Stimulated activated CD4-positive, alpha-beta T cell treated with anti-CD3 and anti-CD28 coated beads, Interleukin-1b, Interleukin-23, amount 100 ng/mL, for 24 hours (primary cell): ENCODE measurements at places on chromosomes 16 and 17.
A peak's percentile ranks its signal among the peaks of the same experiment; 100 is the strongest.

GRCh38 chr16:84610376-84610775 lies 7.5 kb downstream of the COTL1 start:
- DNase-seq: no peak

- DNase-seq: no peak
These were observed 5.0 kb upstream of the CACNG5 start for GRCh38 chr17:66829883-66830282.

- DNase-seq: no peak
These were observed 40.1 kb upstream of the ZFP90 start for GRCh38 chr16:68499006-68499405.

DNA sequence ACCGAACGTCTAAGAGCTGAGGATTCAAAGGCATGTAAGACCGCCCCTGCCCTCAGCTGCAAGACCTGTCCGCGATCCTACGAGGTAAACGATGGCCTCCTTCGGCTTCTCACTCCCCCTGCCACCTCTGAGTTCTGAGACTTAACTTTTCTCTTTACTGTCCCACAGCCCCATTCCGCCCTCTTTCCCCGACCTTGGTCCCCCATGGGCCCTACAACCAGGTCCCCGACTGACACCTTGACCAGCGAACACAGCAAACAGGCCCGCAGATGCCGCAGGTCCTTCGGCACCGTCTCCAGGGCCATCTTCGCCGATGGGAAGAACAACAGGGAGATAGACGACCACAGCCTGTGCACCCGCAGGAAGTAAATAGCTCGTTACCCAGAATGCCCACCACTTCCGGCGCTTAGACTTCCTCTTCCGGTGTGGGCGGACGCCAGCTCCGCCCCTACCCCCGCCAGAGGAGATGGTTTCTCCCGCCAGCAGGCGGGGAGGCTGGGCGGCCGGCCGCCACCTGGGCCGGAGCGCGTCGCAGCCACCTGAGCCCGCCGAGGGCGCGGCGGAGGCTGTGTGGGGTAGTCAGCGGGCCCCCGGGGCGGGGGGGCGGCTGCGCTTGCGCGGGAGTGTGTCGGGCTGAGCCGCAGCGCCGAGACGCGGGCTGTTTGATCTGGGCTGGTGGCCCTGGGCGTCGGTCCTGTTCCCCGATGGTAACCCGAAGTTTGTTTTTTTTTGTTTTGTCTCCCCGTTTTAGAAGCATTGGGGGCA lies at the start of gene SUPT4H1:
Gene SUPT4H1 (minus strand): TSS at position 371 of the 765 bp plus-strand sequence. CDS start 66 bp downstream, at position 305.
- peak; percentile 82 for DNase-seq

GRCh38 chr16:68984467-68984866 lies 121.0 kb upstream of the HAS3 start:
- DNase-seq: no peak

DNA sequence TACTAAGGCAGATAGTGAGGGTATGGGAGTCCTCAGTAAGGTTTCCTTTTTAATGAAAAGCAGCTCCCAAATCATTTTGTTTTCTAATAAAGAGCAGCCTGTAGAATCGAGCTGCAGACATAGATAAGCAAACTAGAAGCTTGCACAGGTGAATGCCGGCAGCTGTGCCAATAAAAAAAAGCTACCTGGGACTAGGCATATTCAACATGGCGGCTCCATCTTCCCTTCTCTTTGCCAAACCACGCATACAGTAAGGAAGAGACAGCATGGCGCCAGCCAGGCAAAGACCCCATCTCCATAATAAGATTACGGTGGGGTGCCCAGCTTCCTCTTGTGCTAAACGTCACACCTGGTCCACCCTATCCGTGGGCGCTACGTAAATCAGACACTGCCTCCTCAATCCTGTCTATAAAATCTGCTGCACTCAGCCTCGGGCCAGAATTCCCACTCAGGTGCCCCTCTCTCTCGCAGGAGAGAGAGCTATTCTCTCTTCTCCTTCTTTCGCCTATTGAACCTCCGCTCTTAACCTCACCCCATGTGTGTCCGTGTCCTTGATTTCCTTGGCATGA lies 92.7 kb upstream of the FA2H start:
- DNase-seq: no peak

GRCh38 chr16:19173059-19173458 lies 5.0 kb downstream of the SYT17 start:
- no peak for DNase-seq

DNA sequence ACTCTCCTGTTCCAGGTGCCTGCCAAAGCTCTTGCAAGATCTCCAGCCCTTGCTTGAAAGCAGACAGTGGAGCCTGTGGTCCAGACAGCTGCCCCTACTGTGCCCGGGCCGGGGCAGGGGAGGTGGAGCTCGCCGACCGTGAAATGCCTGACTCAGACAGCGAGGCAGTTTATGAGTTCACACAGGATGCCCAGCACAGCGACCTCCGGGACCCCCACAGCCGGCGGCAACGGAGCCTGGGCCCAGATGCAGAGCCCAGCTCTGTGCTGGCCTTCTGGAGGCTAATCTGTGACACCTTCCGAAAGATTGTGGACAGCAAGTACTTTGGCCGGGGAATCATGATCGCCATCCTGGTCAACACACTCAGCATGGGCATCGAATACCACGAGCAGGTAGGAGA lies 17.7 kb downstream of the CACNA1G start:
- no peak for DNase-seq

GRCh38 chr17:8632061-8632460 lies 1.5 kb upstream of the MYH10 start:
- no peak for DNase-seq
